Urinary bladder (tissue), 4 donors: ENCODE measurements at places on chromosomes 11 and 22. TPM values are rescaled to one million over a fixed set of nuclear protein-coding genes. Genes with fewer than 3 reads are reported as not detected.

Gene COMT
- total RNA-seq, result 52.7 TPM

Gene TIGD3
- total RNA-seq, result 0.11 TPM

Gene TBX10
- total RNA-seq, result not detected

Gene OMP
- not detected for total RNA-seq

Gene TPBGL
- not detected for total RNA-seq

Gene TRIM29
- total RNA-seq, result 32.3 TPM

Gene C11orf91
- total RNA-seq, result not detected

Gene OR5B21
- not detected for total RNA-seq

Gene UPK3A
- total RNA-seq, result 88.9 TPM

Gene SAA2
- not detected for total RNA-seq

Gene KDELR3
- total RNA-seq, result 75.7 TPM

Gene HMOX1
- 9.7 TPM for total RNA-seq

Gene SCN3B
- 5.6 TPM for total RNA-seq

Gene CCDC83
- not detected for total RNA-seq

Gene DNAJB7
- total RNA-seq, result not detected

Gene NCR3LG1
- total RNA-seq, result 1.6 TPM

Gene NXPE4
- total RNA-seq, result not detected

Gene SLC17A6
- 0.11 TPM for total RNA-seq

Gene VPREB3
- not detected for total RNA-seq
